ENCODE measurements at places on chromosomes 4 and X.

- no peak for DNase-seq
Measured at GRCh38 chr4:41620594-41621256, 82.8 kb downstream of the LIMCH1 start.

DNA sequence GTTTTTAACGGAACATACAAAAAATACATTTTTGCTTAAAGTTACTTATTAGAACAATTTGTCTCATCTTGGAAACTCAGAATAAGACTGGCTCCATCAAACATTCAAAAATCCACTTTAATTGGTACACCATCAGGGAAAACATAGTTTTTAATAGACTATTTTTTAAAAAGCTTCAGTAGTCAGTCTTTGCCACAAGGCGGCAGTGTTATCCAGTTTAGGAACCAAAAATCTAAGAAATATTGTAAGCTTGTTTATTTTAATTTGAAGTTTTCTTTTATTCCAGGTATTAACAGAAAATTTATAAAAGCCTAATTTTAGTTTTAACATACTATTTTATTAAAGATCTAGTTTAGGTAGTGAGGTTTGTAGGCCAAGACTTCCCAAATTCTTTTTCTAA, 107.7 kb downstream of the APOOL start:
- DNase-seq: no peak

DNA sequence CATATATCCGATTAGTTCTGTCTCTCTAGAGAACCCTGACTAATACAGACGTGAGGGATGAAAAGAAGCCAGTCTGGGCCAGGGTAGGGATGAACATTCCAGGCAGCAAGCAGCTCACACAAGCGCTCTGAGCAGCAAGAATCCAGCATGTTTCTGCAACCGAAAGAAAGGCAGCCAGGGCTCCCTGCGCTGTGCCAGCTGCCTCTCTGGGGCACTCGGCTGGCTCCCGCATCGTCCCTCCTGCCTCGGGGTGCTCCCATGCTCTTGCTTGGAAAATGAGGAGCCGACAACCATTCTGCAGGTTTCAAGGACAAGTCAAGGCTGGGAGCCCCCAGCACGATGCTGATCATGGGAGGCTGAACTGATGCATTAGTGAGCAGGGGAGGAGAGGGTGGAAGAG, 7.0 kb downstream of the JAKMIP1 start:
- no peak for DNase-seq

- DNase-seq: no peak
Measured at GRCh38 chr4:128141866-128142265, 80.8 kb downstream of the LARP1B start.

DNA sequence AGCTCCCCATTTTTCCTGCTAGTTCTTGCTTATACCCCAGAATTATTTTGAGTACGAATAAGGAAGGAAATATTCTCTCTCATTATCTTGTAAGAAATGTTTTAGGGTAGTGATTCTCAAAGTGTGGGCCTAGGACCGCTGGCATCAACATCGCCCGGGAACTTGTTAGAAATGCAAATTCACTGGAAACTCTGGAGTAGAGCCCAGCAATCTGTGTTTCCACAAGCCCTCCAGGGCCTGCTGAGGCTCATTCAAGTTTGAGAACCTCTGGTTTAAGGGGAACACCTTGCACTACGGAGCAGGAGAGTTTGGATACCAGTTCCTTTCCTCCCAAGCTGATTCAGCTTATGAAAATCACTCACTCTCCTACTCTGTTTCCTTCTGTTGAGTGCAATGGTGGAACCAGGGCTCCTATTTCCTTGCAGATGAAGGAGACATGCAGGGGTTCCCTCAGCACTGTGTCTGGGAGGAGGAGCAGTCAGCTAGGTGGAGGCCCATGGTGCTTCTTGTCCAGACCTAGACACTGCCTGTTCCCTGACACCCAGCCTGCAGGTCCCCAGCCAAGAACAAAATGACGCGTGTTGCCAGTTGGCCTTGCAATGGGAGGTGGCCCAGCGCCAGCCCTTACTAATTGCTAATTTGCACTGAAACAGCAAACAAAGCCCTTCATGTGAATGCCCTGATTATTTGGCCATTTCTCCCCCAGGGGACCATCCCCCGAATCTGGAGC, 68.5 kb downstream of the CYTL1 start:
- peak; percentile 31 for DNase-seq

DNA sequence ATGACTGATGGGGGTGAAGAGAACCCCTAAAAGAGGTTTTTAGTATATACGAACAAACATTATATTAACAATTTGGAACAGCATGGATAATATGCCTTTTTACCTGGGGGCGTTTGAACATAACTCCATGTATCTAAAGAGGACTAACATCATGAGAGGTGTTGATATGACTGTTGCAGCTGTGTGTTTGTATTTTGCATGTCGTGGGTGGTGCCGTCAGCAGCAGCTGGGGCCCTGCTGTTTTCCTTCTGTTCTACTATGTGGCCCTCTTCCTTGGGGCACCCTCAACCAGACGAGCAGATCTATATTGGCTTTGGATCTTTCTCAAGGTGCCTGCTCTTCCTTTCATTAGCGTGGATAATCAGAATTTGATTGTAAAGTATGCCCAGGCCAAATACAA, 11.2 kb downstream of the GBA3 start:
- DNase-seq: no peak

DNA sequence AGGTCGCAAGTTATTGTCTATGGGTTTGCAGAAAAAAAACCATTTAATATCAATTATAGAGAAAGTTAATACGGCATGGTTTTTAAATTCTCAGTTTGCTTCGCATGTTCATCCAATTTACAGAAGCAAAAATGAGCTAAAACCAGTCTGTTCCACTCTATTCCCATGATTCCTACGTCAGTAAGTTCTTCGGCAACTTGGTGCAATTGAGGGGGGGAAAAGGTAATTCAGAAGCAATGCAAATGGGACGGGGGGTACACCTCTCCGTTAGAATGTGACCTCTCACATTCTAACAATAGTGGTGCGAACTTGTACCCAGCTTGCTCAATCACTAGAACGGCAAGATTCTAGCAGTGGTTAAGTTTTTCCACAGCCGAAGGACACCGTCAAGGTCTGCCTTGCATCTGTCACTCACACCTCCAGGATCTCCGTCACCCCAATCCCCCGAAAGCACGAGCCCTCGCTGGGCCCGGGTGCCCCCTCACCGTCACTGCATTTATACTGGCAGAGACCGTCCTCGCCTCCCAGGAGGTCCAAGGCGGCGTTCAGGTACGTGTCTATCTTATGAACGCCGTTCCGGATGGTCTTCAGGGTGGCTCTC, 653 bp downstream of the PLA2G12A start:
- DNase-seq: no peak

- no peak for DNase-seq
Measured at GRCh38 chrX:17500145-17500579, 125.2 kb downstream of the NHS start.

- no peak for DNase-seq
Measured at GRCh38 chrX:134821370-134821769, 163.1 kb upstream of the PLAC1 start.

DNA sequence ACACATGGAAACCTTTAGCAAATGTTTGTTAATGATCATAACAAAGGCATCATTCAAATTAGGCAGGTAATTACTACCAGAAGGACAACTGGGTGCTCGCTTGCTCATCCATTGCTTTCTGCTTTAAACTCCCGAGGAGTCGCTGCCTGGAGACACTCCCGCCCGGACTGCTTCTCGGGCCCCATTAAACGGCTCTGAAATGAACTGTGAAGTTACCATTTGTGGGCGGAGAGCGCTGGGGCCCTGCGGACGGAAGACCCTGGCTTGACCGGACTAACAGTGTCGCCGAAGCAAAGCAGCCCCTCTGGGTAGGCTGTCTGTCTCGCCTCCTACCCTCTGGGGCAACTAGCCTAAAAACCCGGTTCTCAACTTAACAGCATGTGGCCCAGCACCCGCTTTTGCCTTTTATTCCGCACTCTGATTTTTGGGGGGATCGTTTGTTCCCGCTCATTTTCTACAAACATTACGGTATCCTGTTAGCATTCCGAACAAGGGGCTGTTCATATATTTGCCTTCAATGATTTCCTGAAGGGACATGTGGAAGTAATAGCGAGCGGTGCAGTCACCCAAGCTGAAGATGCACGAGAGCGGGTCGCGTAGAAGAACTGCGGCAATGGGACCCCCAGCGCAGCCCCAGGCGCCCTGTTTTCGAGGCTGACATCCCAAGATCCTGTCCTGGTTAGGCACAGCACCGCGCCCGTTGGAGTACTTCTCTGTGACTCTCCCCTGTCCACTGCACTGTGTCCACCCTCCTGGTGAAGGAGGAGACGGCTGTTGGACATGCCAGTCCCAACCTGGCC, 1.6 kb upstream of the PDGFRA start:
- DNase-seq: no peak

DNA sequence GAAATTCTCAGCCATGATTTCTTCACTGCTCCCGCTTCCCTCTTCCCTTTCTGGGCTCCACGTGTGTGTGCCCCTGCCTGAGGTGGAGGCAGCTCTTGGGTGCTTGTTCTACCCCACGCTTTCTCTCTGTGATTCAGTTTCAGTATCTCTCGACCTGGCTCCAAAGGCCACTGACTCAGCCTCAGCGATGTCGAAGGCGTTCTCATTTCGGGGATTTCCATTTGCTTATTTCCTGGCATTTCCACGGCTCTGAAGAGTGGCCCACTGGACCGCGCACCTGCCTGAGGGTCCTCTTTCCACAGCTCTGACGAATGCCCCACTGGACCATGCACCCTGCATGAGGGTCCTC, 52.4 kb downstream of the GAK start:
- DNase-seq: no peak

GRCh38 chr4:78299565-78299972, 242.4 kb downstream of the FRAS1 start:
- DNase-seq: no peak

GRCh38 chr4:156924774-156925315, 46.8 kb downstream of the PDGFC start:
- no peak for DNase-seq

- DNase-seq: no peak
Measured at GRCh38 chr4:52512291-52512690, 146.8 kb downstream of the USP46 start.

DNA sequence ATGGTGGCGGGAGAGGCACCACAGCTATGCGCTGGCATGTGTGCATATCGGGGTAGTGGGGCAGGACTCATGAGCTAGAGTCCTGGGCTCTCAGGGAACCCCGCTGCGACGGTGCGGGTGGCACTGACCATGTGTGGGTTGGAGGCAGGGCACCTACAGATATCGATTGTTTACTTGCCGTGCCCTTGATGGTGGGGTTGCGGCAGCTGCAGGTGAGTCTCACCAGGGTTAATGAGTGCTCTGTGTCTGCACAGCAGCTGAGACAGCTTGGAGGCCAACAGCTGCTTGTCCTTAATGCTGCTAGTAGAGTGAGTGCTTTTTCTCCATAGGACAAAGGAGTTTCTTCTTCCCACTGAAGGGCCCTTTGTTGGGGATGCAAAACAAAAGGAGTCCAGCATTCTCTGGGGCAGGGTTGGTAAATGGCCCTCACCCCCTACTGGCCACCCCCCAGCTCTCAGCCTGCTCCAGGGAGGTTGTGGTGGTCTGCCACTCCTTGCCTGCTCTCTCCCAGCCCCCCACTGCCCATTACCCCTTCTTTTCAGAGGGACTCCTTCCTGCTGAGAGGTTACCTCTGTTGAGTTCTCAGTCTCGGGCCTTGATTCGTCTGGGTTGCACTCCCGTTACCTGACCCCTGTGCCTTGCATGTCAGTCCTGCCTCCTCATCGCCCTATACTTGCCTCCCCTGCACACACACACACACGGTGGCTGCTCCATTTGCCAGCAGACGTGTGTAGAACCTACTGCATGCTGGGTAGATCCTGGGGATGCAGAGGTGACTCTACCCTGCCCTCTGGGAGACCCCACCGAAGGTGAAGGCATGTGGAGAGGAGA, 52.8 kb downstream of the TBC1D14 start:
- peak; percentile 57 for DNase-seq

- no peak for DNase-seq
Measured at GRCh38 chrX:17376431-17377077, 1.6 kb downstream of the NHS start.

- no peak for DNase-seq
Measured at GRCh38 chr4:1627417-1628313, 56.4 kb downstream of the FAM53A start.

GRCh38 chrX:85544609-85545008, 165.1 kb upstream of the POF1B start:
- no peak for DNase-seq

- DNase-seq: no peak
Measured at GRCh38 chr4:53532521-53532920, 58.8 kb downstream of the LNX1 start.

DNA sequence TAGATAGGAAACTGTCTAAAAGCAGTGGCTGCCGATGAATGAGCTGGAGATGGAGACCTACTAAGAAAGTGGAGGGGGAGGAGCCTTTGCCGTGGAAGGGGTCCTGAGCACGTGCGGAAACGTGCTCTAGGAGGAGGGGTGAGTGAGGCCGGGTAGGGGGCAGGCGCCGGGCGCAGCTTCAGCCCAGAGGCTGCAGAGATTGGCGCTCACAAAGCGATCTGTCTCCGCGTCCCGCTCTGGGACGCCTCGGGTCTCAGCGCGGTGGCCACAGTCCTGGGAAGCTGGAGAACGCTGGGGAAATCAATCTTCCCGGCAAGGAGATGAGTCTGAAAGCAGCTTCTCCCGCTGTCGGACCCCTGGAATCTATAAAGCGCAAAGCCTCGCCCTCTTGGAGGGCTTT, 444 bp upstream of the ARHGAP6 start:
- DNase-seq: no peak
